ENCODE measurements at places on chromosomes 5 and 9.

GRCh38 chr5:32076699-32077695 is 97.1 kb downstream of the GOLPH3 start:
- DNase-seq: peak; percentile 53

DNA sequence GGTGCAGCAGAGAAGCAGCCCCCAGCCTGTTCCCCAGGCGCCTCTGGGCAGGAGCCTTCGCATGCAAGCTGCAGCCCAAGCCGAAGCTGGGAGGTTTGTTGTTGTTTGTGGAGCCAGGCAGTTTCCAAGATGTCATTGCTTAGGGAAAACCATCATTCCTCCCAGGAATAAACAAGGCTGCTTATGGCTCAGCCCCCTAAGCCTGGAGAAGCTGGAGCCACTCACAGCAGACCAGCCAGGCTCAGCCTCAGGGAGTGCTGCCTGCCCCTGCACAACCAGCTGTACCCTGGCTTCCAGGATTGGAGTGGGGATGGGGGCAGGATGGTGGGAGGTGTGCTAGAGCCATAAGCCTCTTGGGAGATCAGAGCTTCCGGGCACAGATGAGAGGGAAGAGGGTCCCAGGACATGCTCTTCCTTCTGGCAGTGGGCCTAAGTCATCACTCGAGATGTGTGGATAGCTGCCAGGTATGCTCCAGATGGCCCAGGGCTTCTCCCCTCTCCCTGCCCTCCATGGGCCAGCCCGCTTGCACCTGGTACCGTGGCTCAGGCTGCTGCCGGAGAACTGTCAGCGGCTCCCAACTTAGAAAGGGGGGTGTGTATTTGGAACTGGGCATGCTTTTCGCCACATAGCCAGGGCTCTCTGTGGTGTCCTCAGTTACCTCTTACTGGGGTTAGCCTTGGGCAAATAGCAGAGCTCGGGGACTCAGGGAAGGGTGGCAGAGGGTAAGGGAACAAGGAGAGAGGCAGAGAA is 105.2 kb downstream of the RGS3 start:
- no peak for DNase-seq

DNA sequence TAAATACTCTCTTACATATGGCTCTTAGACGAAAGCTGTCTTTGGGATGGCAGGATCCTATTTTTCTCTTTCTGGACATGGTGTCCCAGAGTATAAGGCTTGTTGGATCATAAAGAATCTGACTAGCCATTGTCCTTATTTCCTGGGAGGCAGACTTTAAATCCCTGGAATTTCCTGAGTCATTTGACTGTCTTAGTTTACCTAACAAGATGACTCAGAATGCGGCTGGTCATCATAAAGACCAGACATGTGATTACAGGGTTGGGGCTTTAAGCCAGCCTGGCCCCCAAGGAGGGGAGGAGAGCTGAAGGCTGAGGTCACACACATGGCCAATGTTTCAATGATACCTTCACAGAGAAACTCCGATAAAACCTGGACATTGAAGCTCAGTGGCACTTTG is 37.2 kb downstream of the FAM240B start:
- no peak for DNase-seq

GRCh38 chr9:132729235-132729890 is 59.1 kb downstream of the GTF3C4 start:
- DNase-seq: no peak

DNA sequence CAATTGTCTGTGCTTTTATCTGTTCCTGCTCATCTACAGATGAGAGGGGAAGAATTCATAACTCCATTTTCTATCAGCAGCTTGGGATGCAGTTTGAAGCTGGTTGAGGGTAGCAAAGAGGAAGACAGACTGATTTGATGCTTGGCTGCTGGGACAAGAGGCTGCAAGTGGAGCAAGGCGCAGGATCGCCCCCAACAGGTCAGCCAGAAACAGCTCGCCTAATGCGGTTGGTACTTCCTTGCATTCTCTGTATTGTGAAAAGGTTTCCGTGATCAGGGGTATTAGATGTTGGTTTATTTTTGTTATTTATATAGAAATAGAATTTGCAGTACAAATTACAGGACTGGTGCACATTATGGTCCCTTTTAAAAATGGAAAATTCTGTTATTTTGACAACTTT is 40.6 kb downstream of the ZNF883 start:
- no peak for DNase-seq

- DNase-seq: no peak
These were observed 1.5 kb upstream of the TEX10 start for GRCh38 chr9:100354121-100354800.

DNA sequence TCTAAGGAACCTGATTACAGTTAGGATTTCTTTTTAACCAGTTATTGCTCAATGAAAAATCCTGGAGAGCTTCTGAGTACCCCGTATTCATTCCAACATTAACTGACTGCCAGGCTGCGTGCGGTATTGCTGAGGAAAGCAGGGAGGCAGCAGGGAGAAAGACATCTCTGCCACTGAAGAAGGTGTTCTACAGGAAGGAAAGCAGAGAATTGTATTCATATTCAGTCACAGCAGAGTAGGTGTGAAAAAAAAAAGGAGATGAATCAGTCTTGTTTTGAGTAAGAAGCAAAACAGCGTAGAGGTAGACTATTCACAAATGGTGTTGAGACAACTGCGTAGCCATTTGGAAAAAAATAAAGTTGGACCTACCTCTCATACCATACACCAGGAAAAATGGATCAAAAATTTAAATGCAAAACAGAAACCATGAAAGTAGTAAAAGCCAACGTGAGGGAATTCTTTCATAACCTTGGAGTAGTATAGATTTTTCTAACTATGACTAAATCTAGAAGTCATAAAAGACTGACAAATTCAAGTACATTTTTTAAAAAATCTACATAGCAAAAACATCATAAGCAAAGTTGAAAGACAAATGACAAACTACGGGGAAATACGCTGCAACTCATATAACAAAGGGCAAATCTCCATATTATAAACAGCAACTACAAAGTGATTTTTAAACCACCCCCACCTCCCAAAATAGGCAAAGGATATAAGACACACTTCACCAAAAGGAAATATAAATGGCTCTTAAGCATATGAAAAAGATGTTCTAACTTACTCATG is 9.9 kb upstream of the NR4A3 start:
- no peak for DNase-seq

DNA sequence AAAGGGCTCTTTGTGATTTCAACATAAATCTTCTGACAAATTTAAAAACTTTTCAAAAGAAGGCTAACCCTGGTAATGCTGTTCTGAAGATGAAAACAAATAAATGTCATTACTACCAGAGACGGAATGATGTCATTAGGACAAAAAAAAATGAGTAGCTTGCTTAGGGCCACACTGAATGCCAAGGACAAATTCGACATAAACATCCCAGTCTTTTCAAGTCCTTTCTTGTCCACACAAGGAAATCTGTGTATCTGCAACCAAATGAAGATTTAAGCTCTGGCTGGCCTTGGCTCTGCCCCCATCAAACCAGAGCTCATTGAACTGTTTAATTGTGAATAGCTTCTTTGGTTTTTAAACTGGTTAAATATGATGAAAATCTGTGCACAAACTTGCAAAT is 592.7 kb downstream of the TLE1 start:
- DNase-seq: no peak

- no peak for DNase-seq
These were observed 37.4 kb upstream of the ZNF608 start for GRCh38 chr5:124783794-124784193.

- DNase-seq: peak; percentile 39
These were observed 33.2 kb downstream of the NEK6 start for GRCh38 chr9:124290743-124291554.

DNA sequence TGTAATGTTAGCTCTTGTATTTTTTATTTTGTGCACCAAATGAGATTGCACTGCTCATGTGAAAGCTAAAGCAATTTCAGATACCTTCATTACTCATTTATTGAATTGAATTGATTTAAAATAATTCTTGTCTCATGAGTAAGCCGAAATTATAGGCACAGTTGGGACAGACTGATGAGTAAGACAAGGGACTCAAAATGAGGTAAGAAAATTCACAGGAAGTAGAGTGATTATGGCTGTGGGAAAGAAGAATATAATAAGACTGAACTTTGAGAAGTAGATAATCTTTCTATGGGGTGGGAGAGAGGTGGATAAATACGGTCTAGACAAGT is 51.1 kb downstream of the NUDT12 start:
- no peak for DNase-seq

DNA sequence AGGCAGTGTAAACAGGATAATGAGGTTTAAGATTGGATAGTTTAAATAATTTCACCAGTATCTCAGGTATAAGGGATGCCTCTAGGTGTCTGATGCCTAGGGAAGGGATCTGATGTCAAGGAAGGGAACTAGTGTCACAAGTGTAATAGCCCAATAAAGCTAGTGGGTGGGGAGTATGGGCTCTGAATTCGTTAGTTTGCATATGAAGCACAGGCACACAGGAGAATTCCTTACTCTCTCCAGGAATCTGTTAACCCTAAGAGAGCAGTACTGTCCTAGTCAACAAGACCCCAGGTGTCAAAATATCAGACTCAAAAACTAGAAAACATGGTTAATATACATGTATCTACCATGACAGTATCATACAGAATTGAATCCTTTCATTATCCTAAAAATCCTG is 352.5 kb upstream of the CYLC2 start:
- no peak for DNase-seq

GRCh38 chr9:133461975-133462374 is 2.2 kb downstream of the CACFD1 start:
- no peak for DNase-seq

GRCh38 chr5:92879806-92880543 is 701.0 kb downstream of the NR2F1-AS1 start:
- DNase-seq: no peak

GRCh38 chr5:123594434-123594833 is 82.5 kb downstream of the CSNK1G3 start:
- no peak for DNase-seq

GRCh38 chr5:8314965-8315364 is 446.0 kb downstream of the MTRR start:
- no peak for DNase-seq

- no peak for DNase-seq
These were observed 97.5 kb downstream of the EBF1 start for GRCh38 chr5:159002171-159002570.

- no peak for DNase-seq
These were observed 135.0 kb upstream of the DAP start for GRCh38 chr5:10896016-10896415.

GRCh38 chr5:172147857-172148256 is 40.2 kb downstream of the STK10 start:
- no peak for DNase-seq

DNA sequence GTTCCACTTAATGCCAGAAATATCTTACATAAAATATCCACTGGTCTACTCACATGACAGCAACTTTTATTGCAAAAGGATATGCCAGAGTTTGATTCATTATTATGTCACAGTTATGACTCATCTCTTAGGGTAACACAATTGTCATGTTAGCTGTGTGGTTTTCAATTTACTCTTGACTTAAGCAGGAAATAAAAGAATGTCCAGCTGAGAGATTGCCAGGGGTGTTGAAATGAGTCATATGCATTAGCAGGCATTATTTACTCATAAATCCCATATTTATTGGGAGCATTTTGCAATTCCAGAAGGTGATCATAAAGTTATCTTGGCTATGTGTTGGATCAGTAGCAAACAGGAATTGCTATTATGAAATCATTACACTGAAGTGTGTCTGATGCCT is 1164.6 kb upstream of the CDH18 start:
- DNase-seq: no peak

- DNase-seq: no peak
These were observed 41.2 kb downstream of the PDCD1LG2 start for GRCh38 chr9:5551368-5552150.

DNA sequence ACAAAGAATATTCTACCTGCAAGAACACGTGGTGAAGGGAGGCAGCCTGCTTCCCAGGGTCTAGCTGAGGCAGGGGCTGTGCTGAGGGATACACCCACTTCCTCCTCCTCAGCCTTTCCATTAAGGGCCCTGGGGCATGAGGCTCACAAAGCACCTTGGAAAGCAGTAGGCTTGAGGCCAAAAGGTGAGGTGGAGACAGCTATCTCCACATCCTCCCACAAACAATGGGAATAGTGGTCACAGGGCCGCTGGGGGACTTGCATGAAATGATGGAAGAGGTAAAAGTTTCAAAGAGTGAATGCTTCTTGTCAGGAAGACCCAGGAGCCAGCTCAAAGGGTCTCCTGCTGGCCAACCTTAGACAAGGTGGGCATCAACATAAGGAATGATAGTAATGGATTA is 207.9 kb downstream of the CDK5RAP2 start:
- no peak for DNase-seq

DNA sequence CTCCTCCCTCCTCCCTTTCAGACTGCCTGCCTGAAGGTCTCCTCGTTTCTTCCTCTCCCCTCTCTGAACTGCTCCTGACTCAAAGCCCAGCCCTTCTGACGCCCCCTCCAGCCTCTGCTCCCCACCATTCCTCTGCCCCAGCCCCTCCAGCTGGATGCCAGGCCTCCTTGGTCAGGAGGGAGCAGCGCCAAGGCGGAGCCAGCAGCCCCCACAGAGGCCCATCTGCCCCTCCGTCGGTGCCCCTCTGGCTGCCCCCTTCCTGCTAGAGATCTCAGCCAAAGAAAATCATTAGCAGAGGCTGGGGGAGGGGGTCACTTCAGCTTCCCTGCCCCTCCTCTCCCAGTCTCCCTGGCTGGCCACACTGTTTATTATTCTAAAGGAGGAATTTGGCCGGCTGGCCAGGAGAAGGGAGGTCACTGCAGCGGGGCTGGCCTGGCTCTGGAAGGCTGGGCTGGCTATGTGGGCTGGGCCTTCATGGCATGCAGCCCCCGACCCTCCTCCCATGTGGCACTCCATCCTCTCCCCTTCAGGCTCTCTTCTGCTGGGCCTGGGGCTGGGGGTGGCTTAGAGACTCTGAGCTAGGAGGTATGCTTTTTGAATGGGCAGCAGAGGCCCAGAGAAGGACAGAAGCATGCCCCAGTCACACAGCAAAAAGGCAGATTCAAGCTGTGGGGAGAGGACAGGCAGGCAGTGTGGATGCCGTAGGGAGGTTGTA is 16.9 kb downstream of the PDGFRB start:
- DNase-seq: no peak

DNA sequence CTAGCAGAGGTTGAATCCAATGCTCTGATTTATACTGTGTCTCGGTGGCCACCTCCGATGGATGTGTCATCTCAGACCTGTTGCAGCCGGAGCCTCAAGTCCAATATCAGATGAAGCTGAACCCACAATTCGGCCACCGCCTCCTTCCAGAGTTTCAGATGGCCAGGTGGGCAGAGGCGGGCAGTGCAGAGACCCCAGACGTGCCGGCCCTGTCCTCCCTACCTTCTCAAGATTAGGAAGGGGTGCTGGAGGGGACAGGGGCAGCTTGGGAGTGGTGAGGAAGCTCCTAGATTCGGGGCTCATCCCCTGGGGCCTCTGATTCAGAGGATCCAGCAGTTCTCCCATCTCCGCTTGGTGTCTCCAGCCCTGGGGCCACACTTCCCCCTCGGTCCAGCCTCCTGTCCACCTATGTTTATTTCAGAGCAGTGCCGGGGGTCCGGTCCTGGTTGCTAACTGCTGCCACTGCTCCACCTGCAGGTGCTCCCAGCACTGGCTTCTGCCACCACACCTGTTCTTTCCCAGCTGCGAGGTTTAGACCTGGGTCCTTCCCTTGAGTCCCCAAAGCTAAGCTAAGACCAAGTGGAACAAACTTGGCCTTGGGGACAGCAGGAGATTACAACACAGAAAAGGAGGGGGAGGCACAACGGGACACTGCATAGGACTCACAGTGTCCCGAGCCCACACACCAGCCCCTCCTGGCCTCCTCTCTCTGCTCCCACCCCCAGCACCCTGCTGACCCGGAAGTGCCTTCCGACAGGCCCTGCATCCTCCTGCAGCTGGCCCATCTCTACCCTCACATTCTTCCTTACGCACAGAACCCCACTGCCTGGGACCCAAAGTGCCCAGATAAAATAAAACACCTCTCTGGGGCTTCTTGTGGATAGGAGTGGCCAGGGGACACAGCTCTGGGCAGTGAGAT is 81.6 kb downstream of the NTNG2 start:
- DNase-seq: no peak

Measured in hematopoietic multipotent progenitor cell (in vitro differentiated cells).